ENCODE measurements at places on chromosomes 1 and 21.

DNA sequence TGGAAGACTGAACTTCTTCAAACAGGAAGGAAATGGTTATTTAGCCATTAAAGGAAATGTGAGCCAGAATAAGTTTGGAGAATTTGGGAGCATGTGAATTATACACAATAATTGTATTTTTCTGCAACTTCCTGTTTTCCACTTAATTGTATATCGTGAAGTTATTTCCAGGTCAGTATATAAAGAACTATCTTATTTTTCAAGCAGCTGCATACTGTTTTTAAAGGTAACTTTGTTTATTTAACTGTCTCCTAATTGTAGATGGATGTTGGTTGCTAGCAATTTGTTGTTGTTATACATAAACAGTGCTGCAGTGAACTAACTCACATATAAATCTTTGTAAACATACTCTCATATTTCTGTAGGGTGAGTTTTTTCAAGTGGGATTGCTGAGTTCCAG lies 180.3 kb downstream of the HLX start:
- DNase-seq, result no peak

- no peak for DNase-seq
These were observed 19.1 kb downstream of the COL11A1 start for GRCh38 chr1:103089221-103089620.

DNA sequence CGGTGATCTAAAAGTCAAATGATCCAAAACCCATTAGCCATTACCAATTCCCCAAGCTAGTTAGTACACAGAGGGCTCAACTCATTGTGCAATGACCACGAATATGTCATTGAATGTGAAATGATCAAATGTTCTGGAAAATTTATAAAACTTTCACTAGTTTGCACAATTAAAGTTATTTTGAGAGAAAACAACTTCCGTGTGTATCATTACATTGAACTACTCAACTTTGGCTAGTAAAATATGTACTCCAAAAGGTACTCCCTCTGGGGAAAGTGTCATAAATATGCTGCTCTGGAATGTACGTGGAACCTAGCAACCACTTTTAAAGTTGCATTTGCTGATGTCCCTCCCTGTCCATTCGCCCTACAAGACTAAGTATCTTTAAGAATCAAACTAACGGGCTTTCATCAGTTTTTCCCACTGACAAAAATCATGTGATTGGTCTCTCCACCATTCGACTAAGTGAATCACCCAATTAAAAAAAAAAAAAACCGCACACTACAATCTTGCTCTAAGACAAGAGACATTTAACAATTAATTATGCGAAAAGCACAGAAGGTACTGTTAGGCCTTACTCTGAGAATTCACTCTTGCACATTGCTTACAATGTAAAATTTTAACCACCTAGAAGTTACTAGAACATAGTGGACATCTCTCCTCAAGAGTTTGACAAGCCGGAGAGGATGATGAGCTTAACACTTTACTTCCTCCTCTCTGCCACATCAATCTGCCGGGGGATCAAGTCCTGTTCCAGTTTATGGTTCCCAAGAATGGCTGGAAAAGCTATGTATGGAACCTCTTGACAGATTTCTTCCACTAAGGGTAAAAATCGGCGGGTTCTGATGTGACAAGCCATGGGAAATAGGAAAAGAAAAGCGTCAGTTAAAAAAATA lies 1.2 kb downstream of the ACBD3 start:
- no peak for DNase-seq

- no peak for DNase-seq
These were observed 73.7 kb downstream of the LRRC8C start for GRCh38 chr1:89706700-89707012.

DNA sequence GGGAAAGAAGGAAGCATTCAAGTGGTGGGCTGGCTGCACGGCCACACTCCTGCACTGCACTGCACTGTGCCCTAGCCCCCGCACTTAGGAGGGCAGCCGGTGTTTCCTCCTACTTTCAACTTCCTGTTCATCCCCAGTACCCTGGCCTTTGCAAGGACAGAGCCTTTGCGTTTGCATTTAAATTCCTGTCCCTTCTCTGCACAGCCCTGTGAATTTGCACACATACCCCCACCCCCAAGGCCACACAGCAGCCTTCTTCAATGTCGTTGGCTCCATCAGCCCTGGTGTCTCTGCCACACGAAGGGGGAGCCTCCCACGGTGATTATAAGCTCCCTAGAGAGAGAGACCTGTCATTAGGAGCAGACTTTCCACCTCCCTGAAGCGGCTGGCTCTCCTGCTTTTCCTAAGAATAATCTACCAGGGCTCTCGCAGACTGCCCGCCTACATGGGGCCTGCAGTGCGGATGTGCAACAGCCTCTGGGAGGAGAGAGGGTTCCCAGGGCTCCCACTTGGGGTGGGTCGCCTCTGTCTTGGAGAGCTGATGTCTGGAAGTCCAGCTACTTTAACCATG lies 13.2 kb upstream of the SLC45A3 start:
- no peak for DNase-seq

GRCh38 chr1:209674957-209675564 lies at the start of gene G0S2:
Gene G0S2, plus strand, starts transcription at chr1:209675412. Its CDS starts 273 bp downstream, at chr1:209675685.
- no peak for DNase-seq

DNA sequence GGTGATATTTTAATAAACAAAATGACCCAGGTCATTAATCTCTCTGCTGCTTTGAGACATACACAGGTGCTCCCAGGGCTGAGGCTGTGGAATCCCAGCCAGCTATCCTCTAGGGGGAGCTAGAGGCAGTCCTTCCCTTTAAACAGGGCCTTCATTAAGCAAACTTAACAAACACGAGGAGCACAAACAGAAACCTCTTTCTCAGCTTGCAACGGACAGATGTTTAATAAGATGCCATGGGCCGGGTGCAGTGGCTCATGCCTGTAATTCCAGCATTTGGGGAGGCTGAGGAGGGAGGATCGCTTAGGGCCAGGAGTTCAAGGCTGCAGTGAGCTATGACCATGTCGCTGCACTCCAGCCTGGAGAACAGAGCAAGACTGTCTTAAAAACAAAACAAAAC lies 106.7 kb downstream of the HIVEP3 start:
- peak; percentile 16 for DNase-seq

All from AG09319 (cell line).